Fibroblast of skin of back (primary cell): ENCODE measurements at places on chromosomes 7 and 10.
A peak's percentile ranks its signal among the peaks of the same experiment; 100 is the strongest.

DNA sequence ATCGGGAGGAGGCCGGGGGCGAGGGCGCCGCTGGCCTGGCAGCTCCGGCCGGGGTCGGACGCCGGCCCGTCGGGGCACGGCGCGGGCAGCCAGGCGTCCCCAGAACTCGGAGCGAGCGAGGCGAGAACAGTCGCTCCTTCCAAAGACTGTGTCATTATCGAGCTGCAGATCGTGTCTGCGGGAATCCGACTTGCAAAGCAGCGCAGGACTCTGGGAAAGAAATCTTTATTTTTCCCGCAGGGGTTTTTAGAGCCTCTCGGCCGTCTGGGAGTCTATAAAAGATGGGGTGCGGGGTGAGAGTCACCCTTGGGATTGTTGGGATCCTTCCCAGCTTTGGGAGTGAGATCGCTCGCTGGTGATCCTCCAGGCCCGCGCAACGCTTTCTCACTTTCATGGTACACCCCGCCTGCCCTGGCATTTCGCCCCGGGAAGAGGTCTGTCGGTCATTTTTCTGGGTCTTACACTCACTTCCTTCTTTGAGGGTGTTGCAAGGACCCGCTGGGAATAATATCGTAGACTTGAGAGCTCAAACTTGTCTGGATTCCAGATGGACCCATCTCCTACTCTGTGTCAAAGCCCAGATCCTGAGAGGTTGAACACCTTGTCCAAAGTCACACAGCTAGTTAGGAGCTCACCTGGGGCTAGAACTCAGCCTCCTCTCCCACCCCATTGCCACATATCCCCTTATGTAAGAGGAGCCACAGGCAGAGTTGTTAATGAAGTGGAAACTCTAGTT, 1.0 kb downstream of the UBTD1 start:
- DNase-seq, result peak; percentile 52

DNA sequence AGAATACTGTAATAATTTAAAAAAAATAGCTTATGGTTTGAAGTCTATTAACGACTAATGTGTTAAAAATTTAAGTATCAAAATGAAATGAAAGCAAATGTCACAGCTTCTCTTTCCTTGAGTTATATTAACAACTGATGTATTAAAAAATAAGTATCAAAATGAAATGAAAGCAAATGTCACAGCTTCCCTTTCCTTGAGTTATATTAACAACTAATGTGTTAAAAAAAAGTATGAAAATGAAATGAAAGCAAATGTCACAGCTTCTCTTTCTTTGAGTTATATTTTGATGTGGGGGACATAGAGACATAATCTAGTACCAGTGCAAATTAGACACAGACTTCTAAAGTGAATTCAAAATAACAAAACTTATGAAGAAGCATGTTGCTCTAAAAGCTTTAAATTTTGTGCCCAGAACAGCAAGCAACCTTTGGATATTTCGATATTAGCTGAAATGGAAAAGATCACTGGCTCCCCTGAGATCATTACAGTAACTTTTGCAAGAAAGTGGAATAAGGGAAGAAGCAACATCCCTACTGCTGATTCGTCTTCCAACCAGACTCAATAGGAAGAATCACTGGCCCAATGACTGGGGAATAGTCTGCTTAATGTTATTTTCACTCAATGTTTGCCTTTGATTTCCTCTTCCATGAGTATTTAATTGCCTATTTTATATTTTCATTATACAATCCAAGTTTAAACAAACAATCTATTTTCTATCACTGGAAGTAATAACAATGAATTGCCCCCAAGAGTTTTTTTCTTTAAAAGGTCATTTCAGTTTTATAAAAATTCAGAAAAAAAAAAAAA, 8.0 kb downstream of the SKAP2 start:
- DNase-seq, result no peak

DNA sequence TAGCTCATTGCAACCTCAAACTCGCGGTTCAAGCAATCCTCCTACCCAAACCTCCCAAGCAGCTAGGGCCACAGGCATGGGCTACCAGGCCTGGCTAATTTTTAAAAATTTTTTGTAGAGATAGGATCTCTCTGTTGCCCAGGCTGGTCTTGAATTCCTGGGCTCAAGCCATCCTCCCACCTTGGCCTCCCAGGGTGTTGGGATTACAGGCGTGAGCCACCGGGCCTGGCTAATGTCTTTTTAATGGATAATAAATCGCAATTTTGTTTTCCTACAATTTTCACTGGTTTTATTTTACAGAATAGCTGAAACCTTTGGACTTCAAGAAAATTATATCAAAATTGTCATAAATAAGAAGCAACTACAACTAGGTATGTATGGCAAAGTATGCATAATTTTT, 10.9 kb downstream of the NUB1 start:
- DNase-seq, result no peak

GRCh38 chr10:45439873-45440272, 65.9 kb downstream of the ALOX5 start:
- no peak for DNase-seq

DNA sequence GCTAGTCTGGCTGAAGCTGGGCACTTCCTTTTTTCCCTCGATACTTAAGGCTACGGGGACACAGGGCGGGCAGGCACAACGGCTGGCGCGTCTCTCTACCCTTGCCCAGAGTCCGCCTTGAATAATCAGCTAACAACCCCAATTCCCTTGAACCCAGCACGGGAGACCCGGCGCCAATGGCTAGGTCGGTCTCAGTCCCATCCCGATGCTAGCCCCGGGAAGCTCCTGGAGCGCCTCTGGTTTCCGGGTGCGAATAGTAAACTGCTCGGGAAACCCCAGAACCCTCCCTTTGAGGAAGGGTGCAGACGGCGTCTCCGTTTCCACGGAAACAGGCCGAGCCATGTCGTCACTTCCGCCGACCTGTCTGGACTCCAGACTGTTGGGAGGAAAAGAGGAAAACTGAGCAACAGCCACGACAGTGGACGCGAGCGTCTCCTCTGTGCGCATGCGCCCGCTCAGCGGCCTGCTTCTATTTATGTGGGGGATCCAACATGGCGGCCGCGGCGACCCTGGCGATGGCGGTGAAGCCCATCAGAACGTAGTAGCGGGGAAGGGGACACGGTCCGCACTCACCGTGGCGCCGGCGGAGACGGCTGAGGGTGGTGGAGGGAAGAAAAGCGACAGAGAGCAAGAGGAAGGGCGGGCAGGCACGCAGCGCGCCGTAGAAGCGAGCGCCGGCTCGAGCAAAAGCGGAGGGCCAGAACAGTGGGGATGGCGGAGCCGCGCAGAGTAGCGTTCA, at the start of gene UBN2:
UBN2 (plus strand) TSS at position 464 of the 739 bp plus-strand sequence; CDS start at position 712, 248 bp downstream.
- DNase-seq, result peak; percentile 97
